ENCODE measurements at places on chromosomes 7 and 10.
A peak's percentile ranks its signal among the peaks of the same experiment; 100 is the strongest.

DNA sequence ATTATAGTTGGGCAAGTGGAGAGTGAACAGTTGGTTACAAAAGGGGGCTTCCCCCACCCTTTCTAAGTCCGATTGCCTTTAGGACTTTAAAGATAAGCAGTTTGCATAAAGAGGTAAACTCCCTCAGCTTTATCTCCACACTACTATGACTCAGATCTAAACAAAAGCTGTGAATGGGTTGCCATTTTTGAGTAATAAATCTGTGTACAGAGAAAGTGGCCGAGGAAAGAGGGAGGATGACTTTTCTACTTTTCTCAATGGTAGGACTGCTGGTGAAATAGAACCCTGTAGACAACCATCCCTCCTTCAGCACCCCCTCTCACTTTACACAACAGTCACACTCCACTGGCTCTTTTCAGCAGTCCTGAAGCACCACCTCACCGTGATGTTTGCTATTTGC lies 71.2 kb downstream of the DNMBP start:
- peak; percentile 7 for DNase-seq

- DNase-seq: no peak
These were observed 98.0 kb upstream of the MBL2 start for GRCh38 chr10:52870562-52870961.

DNA sequence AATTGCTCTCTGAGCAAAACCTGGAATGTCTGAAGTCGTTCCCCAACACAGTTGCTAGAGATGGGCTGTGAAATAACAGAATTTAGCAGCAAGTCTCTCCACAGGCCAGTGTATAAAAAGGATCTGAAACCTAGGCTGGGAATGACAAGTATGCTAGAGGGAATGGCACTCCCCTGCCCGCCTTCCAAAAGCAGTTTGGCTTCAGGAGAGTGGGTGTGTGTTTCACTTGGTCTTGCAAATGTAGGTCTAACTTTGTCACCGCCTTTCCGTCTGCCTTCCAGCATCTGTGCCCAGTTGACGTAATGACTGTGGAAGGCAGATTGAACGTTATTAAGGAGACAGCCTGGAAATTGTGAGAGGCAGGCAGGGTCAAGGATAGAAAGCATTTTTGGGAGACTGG lies 18.0 kb upstream of the MTURN start:
- DNase-seq: no peak

GRCh38 chr10:114746531-114746930 lies 75.0 kb upstream of the FHIP2A start:
- no peak for DNase-seq

DNA sequence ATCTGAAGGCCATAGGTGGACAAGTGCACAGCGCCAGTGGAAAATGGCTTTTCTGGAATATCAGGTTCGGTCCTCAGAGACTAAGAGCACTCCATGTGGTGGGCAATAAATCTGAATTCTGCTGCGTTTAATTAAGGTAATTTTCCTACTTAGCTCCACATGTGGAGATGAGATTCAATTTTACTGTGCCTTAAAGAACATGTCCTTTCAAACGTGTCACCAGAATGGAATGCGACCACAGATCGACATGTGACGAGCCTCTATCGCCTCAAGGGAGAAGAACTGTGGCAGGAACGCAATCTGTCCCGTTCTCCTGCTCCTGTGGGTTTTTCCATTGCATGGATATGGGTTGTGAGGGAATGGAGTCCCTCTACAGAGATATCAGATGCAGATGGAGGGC lies 205.3 kb upstream of the ZNF32 start:
- no peak for DNase-seq

Measured in hematopoietic multipotent progenitor cell treated with erythropoietin and hydrocortisone succinate and interleukin-3 and kit ligand, for 4 days (in vitro differentiated cells).